Activated CD8-positive, alpha-beta memory T cell treated with anti-CD3 and anti-CD28 coated beads for 36 hours (primary cell): ENCODE measurements at places on chromosomes 5 and 9. TPM values are rescaled to one million over a fixed set of nuclear protein-coding genes. Genes with fewer than 3 reads are reported as not detected.

Gene GADD45G
- 3.8 TPM for total RNA-seq

Gene TMEM174
- not detected for total RNA-seq

Gene ZNF354C
- total RNA-seq = 5.7 TPM

Gene NRG2
- total RNA-seq = 0.17 TPM

Gene CRHBP
- total RNA-seq = not detected

Gene LECT2
- total RNA-seq = not detected

Gene HK3
- total RNA-seq = not detected

Gene GLRA1
- total RNA-seq = not detected

Gene HDHD3
- total RNA-seq = 13.5 TPM

Gene EDIL3
- total RNA-seq = not detected

Gene ZFP2
- 0.61 TPM for total RNA-seq

Gene SLC46A2
- total RNA-seq = not detected

Gene CA9
- total RNA-seq = 6.2 TPM

Gene MCC
- 4.8 TPM for total RNA-seq

Gene ANKRD31
- total RNA-seq = 0.65 TPM

Gene C5
- total RNA-seq = 1.3 TPM

Gene PCDHB8
- total RNA-seq = not detected

Gene HTR1A
- not detected for total RNA-seq

Gene S1PR3
- total RNA-seq = 0.67 TPM

Gene LIFR
- not detected for total RNA-seq
